ENCODE measurements at places on chromosomes 12 and 14.

DNA sequence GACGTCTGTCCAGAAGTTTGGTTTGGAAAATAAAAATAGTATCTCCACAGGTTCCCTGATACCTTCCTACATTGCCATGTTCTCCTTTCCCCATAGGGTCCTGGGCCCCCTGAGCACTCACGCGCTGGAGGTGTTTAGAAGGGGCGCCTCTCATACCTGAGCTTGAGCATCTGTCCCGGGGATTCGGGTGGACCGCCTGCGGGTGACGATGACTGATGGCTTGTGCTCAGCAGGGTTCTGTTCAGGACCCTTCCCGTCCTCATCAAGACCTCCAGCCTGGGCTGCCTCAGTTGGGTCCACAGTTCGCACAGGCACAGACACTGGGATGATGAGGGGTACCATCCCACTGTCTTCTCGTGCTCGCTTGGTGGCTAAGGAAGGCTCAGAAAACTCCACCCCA lies 22.7 kb upstream of the PNMA1 start:
- DNase-seq: no peak

DNA sequence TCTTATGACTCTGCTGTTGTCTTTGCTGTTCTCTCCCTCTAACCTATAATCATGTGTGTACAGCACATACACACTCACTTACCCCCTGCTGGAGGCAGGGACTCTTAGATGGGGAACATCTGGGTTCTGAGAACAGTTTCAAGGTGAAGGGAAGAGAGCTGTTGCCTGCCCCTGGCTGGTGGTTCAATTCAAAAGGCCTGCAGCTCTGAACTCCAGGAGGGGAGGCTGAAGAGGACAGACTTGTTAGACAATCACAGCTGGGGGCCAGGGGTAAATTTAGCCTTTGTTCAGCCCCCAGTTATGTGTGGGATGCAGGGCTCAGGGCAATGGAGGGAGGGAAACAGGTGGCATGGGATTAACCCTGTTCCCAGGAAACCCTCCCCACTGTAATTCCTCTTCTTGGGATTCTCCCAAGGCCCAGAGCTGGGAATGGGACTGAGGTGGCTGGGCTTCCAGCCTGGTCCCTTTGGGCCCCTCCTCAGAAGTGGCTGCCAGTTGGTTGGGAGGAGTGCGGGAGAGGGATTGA lies 1.9 kb downstream of the MYL6B start:
- DNase-seq: no peak

- no peak for DNase-seq
Measured at GRCh38 chr12:26361964-26362363, 166.6 kb downstream of the SSPN start.

DNA sequence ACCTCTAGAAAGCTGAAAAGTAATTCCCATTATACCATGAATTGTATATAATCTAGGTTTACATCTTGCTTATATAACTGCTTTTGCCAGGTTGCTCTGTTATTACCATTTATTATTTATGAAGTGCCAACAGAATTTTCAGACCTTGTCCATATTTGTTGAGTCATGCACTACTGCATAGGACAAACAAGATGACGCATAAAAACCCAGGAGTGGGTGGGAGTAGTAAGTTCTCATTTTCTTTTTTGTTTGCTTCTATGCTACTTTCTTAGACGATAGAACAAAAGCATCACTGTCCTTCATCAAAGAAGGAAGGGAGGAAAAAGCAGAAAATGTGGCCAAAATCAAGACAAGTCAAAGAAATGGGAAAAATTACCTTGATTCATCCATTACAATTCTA lies 119.0 kb upstream of the RASSF8 start:
- DNase-seq: no peak

DNA sequence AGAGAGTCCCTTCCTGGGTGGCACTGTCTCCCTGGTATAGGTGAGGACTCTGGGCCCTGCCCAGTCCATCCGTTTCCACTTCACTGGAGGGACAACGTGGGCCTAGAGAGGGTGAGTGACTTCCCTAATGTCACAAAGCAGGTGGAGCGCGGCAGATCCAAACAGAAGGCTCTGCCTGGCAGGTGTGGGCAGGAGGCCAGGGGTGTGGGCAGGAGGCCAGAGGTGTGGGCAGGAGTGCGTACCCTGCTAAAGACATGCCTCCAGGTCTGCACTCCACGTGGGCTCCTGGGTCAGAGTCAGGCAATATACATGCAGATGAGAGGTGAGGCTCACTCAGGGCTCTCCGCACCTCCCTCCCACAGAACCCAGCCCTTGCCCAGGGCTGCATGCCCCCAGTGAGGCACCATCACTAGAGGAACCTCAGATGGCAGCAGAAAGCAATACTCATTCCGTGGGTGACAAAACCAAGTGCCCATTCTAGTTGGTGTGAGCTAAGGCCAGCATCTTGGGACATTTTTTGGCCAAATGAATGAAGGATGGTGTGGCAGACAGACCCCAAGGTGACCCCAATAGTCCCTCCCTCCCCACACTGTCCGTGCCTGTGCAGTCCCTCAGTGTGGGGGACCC lies 271.6 kb upstream of the RTL1 start:
- peak; percentile 87 for DNase-seq

DNA sequence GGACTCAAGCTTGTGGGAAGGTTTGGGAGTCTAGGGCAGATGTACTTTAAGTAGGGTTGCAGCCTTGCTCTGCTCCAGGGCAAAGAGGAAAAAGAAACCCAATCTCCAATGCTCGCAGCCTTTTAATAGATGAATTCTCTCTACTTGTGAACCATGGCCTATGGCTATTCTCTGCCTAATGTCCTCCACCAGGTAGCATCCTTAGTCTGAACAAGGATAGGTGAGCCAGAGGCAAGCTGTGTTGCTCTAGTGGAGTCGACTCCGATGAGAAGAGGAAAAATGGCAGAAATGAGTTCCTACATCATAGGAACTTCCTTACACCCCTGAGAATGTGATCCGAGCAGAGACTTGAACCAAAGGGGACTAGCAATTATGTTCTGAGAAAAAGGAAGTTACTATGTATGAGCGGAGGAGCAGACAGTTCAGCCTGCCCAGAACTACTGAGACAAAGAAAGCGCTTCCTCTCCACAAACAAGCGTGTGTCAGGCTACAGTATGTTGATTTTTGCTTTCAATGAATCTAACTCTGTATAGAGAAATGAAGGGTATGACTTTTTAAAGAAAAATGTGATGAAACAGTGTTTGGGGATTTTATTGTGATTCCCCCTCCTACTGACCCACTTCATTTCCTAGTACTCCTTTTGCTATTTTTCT lies 153.6 kb upstream of the ARID2 start:
- DNase-seq: no peak

DNA sequence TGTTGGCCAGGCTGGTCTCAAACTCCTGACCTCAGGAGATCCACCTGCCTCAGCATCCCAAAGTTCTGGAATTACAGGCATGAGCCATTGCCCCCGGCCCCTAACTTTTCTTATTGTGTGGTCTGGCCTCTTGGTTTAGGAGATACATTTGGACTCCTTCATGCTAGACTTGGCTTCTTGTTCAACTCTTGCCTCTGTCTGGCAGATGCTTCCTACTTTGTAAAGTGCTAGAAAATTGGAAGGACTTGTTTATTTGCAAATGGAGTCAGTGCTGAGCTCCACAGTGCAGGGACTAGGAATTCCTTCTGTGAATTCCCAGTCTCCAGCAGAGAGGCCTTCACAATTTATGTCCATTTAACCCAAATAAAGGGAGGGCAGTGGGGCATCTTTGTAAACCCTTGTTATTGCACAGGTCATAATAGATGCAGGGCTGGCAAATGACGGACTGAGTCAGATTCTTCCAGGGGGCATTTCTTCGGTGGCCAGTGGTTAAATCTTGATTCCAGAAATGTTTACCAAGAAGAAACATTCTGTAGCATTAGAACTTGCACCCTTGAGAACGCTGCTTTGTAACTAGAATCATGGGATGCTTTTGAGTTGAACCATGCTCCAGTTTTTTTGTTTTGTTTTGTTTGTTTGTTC lies 73.8 kb upstream of the TBX3 start:
- no peak for DNase-seq

GRCh38 chr12:75877763-75878621 lies 153.6 kb downstream of the PHLDA1 start:
- peak; percentile 17 for DNase-seq

DNA sequence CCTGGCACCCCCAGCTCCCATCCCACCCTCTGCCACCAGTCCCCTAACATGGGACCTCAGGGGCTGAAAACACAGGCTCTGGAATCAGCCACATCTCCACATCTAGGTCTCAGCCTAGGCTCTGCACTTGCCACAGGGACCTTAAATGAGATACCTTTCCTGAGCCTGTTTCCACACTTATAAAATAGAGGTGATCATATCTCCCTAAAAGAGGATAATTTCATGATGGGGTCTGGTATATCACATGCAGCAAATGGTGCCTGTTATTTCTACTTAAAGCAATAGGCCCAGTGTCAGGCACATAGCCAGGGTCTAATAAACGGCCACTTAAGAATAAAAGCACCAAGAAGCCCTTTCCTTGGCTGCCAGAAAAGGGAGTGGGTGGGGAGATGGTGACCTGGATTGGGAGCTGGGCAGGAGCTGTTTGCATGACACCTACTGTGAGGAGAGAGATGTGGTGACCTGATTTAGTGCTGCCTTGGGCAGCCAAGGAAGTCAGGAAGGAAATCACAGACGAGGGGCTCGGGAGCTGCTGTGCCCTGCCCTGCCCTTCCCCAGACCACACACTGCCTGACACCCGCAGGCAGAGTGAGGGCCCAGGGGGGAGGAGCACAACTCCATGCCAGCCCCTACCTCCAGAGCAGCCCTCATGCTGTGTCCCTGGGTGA lies 71.2 kb downstream of the IRF2BPL start:
- DNase-seq: peak; percentile 6

DNA sequence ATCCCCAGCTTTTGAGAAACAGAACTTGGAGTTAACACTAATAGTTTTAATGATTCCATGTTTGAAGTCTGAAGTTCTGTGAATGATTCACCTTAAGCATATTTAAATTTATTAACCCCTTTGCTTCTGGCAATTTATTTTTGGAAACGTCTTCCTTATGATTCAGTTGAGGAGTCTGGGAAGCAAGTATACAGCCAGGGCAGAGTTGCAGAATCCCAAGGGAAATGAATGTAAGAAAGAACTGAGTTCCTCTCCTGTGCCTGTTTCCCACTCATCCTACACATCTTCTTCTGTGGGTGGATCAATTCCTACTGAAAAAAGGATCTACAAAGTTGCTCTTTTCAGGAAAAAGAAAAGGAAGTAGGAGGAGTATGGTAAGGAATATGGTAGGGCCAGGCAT lies 108.2 kb upstream of the CCDC91 start:
- DNase-seq: no peak

GRCh38 chr14:61025251-61026223 lies 44.5 kb downstream of the SLC38A6 start:
- peak; percentile 62 for DNase-seq

- no peak for DNase-seq
Measured at GRCh38 chr12:2317772-2318171, 265.0 kb downstream of the CACNA1C start.

- DNase-seq: no peak
Measured at GRCh38 chr12:40178701-40179100, 46.1 kb upstream of the LRRK2 start.

GRCh38 chr14:77037938-77038568 lies 9.5 kb upstream of the IRF2BPL start:
- DNase-seq: no peak

GRCh38 chr14:74126315-74127013 lies 41.7 kb downstream of the LIN52 start:
- DNase-seq: no peak

- DNase-seq: peak; percentile 8
Measured at GRCh38 chr12:2722806-2723205, 72.0 kb upstream of the FKBP4 start.

DNA sequence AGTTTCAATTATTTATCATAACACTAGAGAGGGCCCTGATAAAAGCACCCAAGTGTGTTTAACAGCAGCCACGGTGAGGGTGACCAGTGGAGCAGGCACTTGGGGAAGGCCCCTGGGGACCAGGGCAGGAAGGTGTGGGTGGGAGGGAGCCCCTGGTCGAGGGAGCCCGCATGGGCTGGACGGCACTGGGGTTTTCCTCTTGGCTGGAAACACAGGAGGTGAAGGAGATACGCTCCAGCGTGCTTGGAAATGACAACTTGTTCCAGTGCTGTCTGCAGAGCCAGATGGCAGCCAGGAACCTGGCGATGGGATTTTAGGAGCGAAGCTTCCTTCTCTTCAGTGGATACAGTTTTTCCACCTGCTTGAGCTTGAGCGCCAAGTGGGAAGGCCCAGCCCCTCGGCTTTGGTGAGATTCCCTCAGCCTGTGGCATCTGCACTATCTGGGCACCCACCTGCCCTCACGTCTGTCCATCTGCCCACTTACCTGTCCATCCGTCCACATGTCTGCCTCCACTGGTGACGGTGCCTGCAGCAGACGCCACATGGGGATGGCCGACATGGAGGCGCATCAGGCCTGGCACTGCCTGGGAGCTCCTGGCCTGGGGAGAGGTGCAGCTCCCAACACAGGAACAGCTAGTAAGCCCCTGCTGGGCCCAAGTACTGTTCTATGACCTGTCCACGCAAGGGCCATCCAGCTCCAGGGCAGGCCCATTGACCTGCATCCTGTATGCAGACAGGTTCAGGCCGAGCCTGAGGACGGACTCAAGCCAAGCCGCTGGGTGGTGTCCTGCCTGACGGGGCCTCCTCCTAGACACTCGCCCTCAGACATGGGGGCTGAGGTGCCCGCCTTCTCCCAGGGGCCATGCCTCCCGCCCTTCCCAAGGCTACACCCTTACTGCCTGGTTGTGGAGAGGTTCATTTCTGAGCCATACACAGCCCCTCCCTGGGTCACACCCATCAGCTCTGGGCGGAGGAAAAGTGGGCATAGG lies 192.2 kb upstream of the C14orf180 start:
- DNase-seq: no peak

GRCh38 chr14:54787261-54787660 lies 115.4 kb downstream of the GCH1 start:
- DNase-seq: no peak

DNA sequence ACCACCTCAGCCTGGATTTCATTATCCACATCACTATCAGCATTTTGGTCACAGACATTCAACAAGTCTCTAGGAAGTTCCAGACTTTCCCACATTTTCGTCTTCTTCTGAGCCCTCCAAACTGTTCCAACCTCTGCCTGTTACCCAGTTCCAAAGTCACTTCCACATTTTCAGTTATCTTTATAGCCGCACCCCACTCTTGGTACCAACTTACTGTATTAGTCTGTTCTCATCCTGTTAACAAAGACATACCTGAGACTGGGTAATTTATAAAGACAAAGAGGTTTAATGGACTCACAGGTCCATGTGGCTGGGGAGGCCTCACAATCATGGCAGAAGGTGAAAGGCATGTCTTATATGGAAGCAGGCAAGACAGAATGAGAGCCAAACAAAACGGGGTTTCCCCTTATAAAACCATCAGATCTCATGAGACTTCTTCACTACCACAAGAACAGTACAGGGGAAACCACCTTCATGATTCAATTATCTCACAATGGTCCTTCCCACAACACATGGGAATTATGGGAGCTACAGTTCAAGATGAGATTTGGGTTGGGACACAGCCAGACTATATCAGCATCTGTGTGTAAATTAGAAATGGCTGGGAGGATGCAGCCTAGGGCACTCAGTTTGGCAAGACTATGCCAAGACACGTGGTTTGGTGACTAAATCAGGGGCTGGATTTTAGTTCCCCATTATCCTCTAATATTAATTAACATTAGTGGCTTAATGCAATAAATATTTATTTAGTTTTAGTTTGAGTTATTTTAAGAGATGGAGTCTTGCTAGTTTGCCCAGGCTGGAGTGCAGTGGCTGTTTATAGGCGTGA lies 16.2 kb upstream of the FUT8 start:
- no peak for DNase-seq

Data from NCI-H1105 (cell line).